ENCODE measurements at places on chromosomes 2 and 18.

- no peak for DNase-seq
These were observed 717.7 kb upstream of the FAM98A start for GRCh38 chr2:34316788-34317187.

DNA sequence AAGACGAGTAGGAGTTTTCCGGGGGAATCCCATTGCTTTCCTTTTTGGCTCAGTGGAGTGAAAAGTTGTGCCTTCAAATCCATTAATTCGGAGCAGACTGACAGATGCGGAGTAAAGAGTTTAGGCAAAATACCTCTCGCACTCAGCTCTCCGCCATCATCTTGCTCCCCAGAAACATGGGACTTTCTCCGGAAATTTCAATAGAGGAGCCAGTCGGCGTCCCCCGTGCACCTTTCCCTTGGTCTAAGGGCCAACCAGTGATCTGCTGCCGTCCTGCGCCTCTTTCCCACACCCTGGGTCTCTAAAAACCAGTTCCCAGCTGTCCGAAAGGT is 318 bp downstream of the TYW5 start:
- DNase-seq: no peak

- no peak for DNase-seq
These were observed 71.1 kb downstream of the RFTN2 start for GRCh38 chr2:197604117-197604860.

DNA sequence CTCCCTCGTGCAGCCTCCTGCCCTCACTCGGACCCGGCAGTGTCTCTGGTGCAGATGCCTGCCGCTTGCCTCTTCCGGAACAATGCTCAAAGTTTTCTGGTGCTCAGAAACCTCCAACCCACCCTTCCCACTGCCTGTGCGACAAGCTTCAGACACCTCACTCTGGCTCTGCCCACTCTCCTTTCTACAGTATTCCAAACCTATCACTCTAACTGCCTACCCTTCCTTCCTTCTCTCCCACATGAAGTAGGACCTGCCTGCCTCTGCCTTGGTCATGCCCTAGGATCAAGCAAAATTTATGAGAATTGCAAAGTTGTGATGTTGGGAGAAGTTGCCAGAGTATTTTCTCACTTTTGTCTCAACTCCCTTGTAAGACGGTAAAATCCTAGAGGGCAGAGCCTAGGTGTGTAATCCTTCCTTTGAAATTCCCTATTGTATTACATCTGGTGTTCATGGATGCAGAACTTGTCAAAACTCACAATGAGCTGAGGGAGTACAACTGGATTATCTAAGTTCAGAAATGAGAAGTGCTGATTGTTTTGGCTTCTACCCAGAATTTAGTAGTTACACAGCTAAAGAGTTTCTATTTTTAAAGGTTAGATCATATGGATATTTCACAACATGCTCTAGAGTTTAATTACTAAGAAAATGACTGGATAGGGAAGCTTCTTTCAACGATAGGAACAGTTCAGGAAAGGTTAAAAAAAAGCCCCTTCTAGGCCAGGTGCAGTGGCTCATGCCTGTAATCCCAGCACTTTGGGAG is 7.2 kb downstream of the NPC1 start:
- no peak for DNase-seq

DNA sequence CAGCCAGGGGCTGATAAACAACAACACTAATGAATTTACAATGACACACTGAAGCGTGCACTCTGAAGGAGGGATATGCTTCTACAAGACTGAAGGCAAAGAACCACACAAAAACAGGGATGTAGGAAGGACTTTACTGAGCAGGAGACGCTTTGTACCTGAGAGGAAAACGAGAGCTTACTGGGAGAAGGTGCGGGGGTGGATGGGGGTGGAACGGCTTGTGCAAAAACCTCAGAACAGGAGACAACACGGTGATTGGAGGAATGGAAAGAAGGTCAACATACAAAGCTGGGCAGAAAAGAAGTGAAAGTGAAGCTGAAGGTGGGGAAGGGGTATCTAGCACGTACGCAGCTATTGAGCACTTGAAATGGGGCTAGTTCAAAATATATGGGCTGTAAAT is 93.1 kb downstream of the SLC8A1 start:
- no peak for DNase-seq

- DNase-seq: no peak
These were observed 56.5 kb downstream of the MGAT5 start for GRCh38 chr2:134310107-134311079.

All from stimulated activated CD8-positive, alpha-beta memory T cell treated with anti-CD3 and anti-CD28 coated beads, Interleukin-15, amount 100 ng/mL, for 24 hours (primary cell).